COR-L47 (cell line): ENCODE measurements at places on chromosomes 4 and X.

DNA sequence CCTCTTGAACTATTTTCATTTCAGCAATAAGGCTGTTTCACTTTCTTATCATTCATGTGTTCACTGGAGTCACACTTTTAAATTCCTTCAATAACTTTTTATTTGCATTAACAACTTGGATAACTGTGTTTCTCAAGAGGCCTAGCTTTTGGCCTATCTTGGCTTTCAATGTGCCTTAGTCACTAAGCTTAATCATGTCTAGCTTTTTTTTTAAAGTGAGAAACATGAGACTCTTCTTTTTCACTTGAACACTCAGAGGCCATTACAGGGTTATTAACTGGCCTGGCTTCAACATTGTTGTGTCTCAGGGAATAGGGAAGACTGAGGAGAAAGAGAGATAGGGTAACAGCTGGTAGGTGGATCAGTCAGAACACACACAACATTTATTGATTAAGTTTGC, 64.0 kb upstream of the VCX2 start:
- no peak for DNase-seq

GRCh38 chrX:137405449-137406140, 160.3 kb upstream of the ZIC3 start:
- DNase-seq = no peak

DNA sequence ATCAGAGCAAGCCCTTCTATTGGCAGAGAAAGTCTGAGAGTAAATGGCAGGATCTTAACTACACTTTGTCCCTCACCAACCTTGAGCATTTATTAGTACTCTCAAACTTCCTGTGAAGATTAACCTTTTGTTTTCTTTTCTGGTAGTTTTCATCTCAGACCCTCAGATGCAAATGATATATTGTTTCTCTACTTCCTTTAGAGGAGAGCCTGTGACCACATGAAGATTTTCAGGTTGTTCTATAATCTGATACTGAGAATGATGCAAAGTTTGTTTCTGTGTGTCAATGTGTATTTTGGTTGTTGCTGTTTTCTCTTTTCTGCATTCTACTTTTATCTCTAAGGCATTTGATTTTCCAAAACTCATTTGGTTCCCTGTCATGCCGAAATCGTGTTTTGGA, 165.8 kb upstream of the CYSLTR1 start:
- no peak for DNase-seq

GRCh38 chrX:25726539-25726938, 411.6 kb upstream of the MAGEB18 start:
- DNase-seq = no peak

GRCh38 chr4:105306158-105306781, 159.6 kb downstream of the TET2 start:
- no peak for DNase-seq

- DNase-seq = no peak
Measured at GRCh38 chr4:182215148-182215547, 28.1 kb upstream of the TENM3 start.
